Type B pancreatic cell (in vitro differentiated cells): ENCODE measurements at places on chromosomes 6 and 20. TPM values are rescaled to one million over a fixed set of nuclear protein-coding genes. Genes with fewer than 3 reads are reported as not detected.
A peak's percentile ranks its signal among the peaks of the same experiment; 100 is the strongest.

GRCh38 chr20:18981962-18982539, 168.5 kb downstream of the SCP2D1 start:
- no peak for DNase-seq

GRCh38 chr6:29516108-29516507, 28.4 kb upstream of the MAS1L start:
- no peak for DNase-seq

DNA sequence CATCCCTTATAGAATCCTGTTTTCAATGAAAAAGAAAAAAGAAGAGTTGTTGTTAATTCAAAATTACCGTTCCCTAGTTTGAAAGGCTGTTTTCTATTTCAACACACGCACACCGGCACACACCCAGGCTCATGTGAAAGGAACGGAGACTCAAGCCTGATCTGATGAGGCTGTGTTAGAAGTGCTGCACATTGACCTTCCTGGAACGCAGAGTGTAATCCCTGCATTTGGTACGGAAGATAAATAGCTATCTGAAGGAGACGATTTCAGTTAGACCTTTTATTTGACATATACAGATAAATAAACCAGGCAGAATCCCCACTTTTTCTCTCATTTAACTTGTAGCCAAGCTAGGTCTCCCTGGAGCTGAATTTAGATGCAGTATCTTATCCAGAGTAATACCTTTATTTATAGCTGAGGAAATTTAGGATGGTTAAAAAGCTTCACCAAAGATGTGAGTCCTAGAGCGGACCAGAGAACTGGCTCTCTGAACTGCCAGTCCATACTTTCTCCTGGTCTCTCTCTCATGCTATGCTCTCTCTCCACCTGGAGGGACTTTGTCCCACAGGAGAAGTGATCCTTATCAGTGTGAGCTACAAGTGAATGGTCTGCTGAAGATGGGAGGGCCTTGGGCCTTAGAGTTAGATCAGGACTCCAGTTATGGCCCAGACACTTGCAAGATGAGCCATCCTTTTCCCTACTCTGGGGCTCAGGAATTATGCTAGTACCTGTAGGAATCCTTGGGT, 30.6 kb downstream of the MAP3K4 start:
- DNase-seq, result no peak

DNA sequence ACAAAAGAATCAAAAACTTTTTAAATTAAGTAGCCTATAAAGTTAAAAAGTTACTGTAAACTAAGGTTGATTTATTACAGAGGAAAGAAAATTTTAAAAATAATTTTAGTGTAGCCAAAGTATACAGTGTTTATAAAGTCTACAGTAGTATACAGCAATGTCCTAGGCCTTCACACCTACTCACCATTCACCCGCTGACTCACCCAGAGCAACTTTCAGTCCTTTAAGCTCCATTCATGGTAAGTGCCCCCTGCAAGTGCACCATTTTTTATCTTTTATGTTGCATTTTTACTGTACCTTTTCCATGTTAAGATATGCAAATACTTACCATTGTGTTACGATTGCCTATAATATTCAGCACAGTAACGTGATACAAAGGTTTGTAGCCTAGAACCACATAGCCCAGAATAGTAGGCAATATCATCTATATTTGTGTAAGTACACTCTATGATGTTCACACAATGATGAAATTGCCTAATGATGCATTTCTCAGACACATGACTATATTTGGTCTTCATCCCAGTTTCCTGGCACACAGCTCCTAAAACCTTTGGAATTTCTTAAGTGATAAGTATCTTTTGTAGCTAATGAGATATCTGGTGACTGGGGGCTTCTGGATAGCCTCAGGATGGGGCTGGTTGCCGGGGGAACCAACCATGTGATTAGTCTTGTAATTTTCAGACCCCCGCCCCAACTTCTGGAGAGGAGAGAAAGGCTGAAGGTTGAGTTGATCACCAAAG, 111.0 kb downstream of the MRPL14 start:
- DNase-seq, result no peak

- no peak for DNase-seq
These were observed 64.5 kb downstream of the AKAP7 start for GRCh38 chr6:131199568-131200272.

DNA sequence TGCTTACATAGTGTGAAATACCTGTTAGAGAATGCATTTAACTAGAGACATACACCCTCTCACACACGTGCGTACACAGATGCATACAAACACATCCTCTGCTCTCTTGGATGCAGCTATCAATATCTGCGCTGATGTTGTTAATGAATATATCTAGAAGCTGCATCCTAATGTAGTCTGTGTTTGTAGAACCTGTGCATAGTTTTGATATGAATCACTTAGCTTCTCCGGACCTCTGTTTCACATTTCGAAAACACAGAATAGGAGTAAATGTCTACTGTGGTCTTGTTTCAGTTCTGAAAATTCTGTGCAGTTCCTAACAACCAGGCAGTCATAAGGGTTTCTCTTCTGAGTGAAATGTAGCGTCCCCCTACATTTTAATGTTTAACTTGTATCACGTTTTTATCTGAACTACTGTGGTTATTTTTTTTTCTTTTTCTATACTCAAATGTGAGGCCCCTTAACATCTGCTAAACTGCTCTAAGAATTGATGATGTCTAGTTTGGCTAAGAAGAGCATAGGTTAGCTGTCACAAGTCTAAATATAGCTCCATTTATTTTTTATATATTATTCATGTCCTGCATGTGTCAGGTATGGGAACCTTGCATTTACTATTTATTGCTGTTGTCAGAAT, 254.5 kb downstream of the TMEM242 start:
- DNase-seq, result no peak

- DNase-seq, result peak; percentile 51
These were observed 127.6 kb upstream of the PMEPA1 start for GRCh38 chr20:57837208-57838035.

DNA sequence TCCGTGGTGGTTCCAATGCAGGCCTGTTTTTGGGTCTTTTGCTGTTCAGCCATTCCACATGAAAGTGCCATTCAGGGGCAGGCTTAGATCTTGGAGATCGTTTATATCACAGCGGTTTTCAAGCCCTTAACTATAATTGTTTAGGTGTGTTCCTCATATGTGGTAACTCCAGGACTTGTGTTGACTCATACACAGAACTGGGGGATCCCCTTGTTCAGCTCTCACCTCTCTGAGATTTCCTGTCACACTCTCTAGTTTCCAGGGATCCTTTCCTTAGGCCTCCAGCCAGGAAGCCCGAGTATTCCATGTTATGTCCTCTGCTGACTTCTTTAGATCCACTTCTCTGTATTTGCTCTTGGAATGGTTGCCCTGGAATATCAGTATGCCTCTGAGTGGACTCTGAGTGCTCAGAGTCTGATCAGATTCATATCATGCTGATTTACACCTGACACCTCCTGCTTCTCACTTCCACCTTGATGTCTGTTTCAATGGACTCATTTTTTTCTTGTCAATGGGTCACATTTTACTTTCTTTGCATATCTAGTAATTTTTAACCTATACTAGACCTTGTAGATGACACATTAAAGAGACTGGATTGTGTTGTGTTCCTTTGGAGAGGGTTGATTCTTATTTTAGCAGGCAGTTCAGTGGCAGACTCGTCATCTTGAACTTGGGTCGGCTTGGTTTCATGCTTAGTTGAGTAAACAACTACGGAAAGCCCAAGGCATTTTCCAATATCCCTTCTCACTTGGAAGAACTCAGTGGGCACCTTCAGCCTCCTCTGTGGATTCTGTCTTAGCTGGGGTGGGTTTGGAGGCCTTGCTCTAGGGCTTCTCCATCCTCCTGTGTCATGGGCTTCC, 13.1 kb downstream of the NTSR1 start:
- no peak for DNase-seq

- DNase-seq, result no peak
These were observed 102.3 kb upstream of the FOXP4 start for GRCh38 chr6:41443616-41444525.

DNA sequence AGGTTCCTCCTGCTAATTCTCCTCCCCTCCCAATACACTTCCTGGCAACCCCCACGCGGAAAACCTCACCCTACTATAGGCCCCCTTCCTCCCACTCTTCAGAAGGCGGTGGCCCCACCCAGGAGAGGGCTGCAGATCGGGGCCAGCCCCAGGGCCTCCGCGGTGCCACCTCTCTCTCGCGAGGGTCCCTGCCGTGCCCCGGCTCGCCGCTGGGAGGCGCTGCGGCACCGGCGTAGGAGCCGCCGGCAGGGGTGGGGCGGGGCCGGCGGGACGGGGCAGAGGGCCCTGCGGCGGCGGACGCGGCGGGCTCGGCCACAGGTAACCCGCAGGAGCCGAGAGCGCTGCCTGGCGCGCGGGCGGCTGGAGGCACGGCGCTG, at the start of gene ANKRD6:
Gene ANKRD6 (plus strand): TSS at position 278 of the 377 bp plus-strand sequence. CDS start 133,825 bp downstream, outside the sequence.
- DNase-seq, result peak; percentile 93

DNA sequence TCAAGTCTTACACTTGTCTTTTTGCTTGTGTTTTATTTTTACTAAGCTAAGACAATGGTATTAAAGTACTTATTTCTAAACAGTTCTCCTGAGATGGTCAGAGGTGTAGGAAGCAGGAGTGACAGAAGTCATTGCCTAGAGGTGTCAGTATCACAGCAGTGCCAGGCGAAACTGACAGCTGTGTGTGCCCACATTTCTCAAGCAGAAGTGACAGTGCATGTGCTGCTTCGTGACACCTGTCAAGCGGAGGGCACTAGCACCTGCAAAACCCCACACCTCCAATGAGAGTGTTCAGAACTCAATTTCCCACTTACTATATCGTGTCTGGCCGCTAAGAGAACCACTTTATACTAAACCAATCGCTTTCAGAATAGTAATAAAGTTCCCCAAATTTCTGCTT, 82.8 kb downstream of the SLC23A2 start:
- no peak for DNase-seq

DNA sequence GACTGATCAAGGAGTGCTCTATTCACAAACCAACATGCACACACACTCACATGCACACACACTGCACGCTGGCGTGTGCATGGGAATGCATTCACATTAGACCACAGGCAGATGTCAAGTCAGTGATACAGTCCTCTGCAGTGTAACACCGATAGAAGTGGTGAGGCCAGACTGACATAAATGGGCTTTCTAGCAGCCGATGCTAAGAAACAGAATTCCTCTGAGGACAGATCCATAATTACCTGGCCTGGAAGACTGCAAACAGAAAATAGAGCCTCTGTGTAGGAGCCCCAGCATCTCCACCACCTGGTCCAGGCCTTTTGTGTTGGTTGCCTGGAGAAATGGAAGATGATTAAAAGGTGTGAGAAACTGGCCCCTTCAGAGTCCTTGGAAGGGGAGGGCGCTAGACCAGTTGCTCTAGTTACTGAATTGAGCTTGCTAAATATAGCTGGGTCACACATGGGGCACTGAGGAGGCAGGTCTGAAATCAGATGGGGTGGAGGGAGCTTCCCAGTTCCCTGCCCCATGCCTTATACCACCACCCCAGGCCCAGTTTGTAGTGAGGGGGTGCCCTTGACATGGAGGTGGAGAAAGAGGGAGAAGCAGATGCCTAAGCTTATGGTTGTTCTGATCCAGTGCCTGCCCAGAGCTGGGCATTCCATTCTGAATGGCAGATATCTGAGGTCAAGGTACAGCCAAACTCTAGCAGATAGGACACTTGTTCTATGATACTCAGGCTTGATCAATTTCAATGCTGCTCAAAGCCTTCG, 233.8 kb downstream of the LRFN2 start:
- DNase-seq, result no peak

- no peak for DNase-seq
These were observed 122.1 kb upstream of the CCDC28A start for GRCh38 chr6:138651491-138651890.

DNA sequence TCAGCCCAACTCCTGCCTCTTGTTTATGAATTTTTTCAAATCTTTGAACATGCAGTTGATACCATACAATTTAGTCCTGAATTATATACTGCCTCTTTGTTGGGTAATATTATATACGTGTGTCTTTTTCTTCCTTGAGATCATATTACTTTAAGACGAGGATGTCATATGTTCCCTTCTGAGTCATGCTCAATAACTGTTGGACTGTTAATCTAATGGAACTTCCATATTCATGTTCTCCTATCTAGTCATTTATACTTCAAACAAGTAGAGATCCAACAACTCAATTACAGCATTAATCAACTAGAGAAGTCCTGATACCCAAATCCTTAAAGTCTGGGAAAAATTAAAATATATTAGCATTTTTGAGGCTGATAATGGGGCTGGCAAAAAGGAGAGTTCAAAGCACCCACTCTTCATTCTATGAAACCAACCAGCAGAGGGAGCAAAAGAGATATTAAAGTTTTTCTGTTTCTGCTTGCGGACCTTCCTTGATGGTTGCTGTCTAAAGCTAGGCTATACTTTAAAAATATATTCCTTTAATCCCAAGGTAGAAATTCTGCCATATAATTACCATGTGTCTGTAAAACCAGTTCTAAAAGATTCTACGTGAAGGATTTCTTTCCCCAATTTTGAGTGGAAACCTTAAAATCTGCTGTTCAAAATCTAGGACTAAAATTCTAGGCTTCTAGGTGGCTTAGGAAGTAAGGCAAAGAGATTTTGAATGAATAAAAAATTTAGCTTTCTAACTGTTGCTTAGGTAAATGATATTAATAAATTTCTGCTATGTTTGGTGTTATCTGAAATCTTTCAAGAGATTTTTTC, 498.9 kb downstream of the BCKDHB start:
- no peak for DNase-seq

DNA sequence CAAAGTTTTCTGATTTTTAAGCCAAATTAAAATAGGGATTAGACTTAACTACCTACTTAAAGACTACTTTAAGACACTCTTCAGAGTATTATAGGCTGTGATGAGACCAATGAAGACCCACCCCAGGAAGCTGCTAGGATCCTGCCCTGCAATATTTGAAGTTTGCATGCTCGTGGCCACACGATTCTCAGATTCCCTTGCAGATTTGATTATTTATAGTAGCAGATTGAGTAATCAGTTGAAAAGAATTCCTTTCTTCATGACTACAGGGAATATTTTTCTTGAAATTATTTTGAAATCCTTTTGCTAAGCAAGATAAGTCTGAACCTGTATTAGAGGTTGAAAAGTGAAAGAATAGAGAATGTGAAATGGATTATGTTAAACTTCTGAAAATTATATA, 122.3 kb downstream of the B3GAT2 start:
- DNase-seq, result no peak

- no peak for DNase-seq
These were observed 55.5 kb upstream of the MYO6 start for GRCh38 chr6:75693534-75693933.

Gene ATP6V1G2
- 1.6 and 5.9 TPM in 2 replicates for total RNA-seq

Gene CDK19
- total RNA-seq, result 17.9 and 27.2 TPM in 2 replicates

Gene NFATC2
- total RNA-seq, result 4.8 and 9.5 TPM in 2 replicates

Gene STAU1
- total RNA-seq, result 73.4 and 79.8 TPM in 2 replicates

Gene MCHR2
- not detected in 2 replicates for total RNA-seq

Gene BACH2
- total RNA-seq, result 8.5 and 33.5 TPM in 2 replicates
